ENCODE measurements at places on chromosomes 1 and 21.

DNA sequence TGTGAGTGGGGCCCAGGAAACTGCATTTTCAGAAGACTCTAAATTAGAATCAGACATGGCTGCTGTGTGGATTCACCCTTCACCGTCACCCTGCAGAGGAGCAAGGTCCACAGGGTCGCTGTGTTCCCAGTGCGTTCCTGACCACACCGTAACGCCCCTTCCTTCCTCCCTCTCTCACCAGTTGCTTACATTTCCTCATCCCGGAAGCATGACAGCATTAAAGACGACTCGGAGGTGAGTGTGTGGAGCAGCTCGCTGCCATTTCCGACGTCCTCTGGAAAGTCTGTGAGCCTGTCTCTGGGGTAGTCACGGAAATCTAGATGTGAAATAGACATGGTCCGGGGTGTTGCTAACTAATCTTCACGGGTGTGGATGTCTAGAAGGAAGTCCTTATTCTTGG is 45.9 kb downstream of the FAAP20 start:
- no peak for DNase-seq

GRCh38 chr1:31671561-31672201 is 27.0 kb upstream of the PEF1 start:
- no peak for DNase-seq

DNA sequence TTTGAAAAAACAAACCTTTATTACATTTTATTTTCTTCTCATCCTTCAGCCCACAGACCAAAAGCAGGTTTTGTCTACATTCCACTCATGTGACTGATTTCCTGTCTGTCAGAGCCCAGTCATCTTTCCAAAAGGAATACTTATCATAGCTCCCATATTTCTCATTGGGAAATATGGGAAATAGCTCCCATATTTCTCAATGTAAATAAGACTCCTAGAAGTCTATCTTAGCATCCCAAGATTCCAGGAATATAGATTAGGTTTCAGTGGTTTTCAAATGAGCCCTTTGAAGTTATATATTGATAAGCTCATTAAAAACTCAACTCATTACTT is 19.1 kb upstream of the NRDC start:
- no peak for DNase-seq

DNA sequence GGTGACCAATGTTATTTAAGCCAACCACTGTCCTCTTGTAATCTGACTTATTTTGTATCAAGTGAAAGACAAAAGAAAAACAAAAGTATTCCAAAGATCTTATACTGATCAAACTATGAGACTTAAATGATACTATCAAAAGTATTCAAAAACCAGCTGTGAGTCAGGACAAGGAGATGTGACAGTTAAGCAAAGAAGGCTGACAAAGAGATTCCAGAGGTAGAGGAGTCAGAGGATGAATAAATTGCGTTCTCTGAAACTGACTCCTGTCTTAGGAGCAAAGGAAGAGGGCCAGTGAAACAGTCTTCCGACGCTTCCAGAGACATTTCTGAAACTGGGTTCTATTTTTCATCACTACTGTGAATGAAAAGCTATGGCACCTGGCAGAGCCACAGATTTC is 20.9 kb downstream of the TMEM50B start:
- no peak for DNase-seq

- peak; percentile 88 for DNase-seq
Observed at GRCh38 chr1:93846992-93847810, 31.8 kb downstream of the DNTTIP2 start.

DNA sequence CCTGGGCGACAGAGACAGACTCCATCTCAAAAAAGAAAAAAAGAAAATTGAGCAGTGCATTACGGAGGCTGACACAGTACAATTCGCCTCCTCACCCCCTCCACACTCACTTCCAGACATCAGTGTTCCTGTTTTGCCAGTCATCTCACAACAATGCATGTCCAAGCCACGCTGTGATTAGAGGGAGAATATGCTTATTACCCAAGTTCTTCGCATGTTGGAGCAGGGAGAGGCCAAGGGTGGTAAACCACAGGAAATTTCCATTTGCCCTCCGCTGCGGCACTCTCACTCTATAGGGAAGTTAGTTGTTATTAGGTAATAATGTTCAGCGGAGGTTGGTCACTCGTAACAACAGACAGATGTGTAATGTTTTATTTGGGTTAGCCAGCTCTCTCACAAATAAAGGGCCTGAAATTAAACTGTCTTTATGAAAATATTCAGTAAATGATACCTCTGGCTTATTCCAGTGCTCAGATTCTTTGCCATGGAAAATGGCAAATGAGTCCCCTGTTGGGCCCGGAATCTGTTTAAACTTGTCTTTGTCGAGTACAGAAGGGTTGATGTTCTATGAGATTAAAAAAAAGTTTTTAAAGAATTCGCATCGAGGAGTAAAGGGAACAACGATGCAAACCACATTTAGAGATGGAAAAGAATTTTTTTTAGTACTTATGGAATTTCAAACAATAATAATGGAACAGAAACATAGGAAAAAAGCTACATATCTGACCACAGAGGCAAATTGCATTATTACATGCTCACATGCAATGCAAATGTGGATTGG is 33.1 kb downstream of the KCNJ15 start:
- no peak for DNase-seq

DNA sequence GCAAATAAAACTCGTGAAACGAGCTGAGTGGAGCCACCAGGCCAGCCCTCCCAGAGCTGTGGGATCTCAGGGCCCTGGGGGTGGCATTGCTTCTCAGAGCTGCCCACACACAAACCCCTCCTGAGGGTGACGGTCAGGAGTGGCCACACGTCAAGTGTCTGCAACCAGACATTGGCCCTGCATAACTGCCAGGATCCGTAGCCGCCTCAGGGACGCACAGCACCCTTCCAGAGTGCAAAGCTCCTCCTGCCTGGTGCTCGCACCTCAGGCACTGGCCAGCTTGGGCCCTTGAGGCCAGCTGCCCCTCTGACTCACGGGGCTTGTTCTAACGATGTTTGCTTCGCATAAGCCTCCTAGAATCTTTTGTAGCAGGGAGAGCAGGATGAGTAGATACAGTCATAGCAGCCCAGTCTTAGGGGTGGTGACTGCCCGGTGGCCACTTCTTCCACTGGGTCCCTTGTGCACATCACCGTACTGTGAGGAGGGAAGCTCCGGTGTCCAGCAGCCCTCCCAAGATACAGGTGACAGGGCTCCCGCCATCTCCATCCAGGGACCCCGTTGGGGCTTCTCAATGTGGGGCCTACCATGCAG is 5.0 kb downstream of the WNT3A start:
- no peak for DNase-seq

- DNase-seq = no peak
Observed at GRCh38 chr1:243924188-243924587, 74.1 kb upstream of the AKT3 start.

- DNase-seq = no peak
Observed at GRCh38 chr1:80989455-80989854, 811.3 kb upstream of the ADGRL2 start.

GRCh38 chr1:193406901-193407300 is 220.5 kb upstream of the B3GALT2 start:
- DNase-seq = no peak

- no peak for DNase-seq
Observed at GRCh38 chr1:216518844-216519627, 95.8 kb upstream of the USH2A start.

DNA sequence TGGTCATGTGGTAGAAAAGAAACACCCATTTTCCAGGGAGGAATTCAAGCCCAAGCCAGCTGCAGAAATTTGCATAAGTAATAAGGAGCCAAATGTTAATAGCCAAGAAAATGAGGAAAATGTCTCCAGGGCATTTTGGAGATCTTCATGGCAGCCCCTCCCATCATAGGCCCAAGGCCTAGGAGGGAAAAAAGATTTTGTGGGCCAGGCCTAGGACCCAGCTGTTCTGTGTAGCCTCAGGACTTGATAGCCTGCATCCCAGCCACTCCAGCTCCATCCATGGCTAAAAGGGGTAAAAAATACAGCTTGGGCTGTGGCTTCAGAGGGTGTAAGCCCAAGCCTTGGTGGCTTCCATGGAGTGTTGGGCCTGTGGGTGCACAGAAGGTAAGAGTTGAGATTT is 21.4 kb upstream of the LYPD8 start:
- no peak for DNase-seq

GRCh38 chr21:31644643-31645042 is 14.8 kb upstream of the SOD1 start:
- no peak for DNase-seq

GRCh38 chr1:229022595-229023333 is 248.1 kb upstream of the RAB4A start:
- DNase-seq = peak; percentile 37

DNA sequence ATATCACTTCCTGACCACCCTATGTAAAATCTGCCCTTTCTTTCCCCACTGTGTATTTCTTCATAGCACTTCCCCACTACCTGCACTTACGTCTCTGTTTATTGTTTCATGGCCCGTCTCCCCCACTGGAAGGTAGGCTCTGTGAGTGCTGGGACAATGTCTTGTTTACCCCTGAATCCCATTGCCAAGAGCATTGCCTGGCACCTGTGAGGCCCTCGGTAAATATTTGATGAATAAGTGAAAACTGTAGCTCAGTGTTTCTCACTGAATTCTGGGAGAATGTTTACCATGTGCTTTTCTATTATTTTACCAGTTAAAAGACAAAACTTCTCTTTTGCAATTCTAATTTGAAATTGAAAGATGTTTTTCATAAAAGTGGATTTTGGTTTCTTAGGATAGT is 11.8 kb downstream of the NFASC start:
- no peak for DNase-seq

- DNase-seq = no peak
Observed at GRCh38 chr1:190277107-190277506, 200.6 kb downstream of the BRINP3 start.

- no peak for DNase-seq
Observed at GRCh38 chr21:43744725-43745124, 25.8 kb downstream of the PDXK start.

DNA sequence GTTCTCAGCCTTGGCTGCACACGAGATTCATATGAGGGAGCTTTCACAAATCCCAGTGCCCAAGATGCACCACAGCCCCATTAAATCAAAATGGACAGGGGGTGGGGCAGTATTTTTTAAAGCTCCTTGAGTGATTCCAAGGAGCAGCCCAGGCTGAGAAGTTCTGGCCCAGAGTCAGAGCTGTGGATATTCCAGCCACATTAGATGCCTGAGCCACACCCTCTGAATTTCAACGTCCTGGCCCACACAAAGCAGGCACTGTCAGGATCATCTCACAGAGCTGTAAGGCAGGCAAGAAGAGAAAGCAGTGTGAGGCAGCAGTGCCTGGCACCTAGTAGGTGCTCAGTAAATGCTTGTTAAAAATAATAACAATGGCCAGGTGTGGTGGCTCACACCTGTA is 37.4 kb downstream of the PAX7 start:
- no peak for DNase-seq

GRCh38 chr1:156122086-156122485 is 7.6 kb downstream of the LMNA start:
- DNase-seq = no peak

- DNase-seq = no peak
Observed at GRCh38 chr1:240766831-240767230, 154.9 kb upstream of the GREM2 start.

DNA sequence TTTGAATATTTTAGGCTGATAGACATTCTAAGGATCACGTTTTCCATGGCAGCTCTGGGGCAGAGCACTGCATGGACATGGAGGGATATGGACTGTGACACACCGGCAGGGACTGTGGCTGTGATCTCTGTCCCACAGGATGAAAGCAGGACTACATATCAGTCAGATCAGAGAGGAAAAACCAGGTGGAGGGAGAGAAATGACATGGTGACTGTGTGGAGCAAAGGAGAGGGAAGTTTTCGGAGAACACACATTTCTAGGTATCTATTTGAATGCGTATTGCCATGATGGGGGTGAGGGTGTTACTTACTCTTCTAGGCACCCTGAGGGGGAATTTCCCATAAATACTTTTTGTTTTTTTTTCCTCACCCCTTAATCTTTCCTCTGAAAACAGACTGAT is 3.2 kb upstream of the CD1C start:
- DNase-seq = no peak

DNA sequence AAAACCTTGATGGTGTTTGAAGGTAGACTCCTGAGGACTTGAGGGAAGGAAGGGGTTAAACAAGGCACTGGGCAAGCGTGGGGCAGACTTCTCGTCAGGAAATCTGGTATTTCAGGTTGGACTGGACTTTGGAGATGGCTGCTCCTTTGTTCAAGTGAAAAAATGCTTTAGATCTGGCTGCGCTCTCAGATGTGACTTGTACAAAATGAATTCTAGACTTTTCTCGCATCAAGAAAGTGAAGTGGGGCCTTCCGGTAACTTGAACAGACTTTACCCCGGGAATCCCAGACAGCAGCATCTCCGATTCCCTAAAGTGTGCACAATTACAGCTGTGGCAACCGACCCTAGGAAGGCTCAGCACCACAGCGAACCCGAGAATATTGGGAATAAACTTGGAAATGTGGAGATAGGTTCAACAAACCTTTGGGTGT is 44.3 kb upstream of the ERRFI1 start:
- no peak for DNase-seq

GRCh38 chr1:65424573-65424889 is 4.1 kb downstream of the LEPR start:
- DNase-seq = no peak

- DNase-seq = peak; percentile 16
Observed at GRCh38 chr1:36328713-36329112, 5.3 kb upstream of the EVA1B start.

DNA sequence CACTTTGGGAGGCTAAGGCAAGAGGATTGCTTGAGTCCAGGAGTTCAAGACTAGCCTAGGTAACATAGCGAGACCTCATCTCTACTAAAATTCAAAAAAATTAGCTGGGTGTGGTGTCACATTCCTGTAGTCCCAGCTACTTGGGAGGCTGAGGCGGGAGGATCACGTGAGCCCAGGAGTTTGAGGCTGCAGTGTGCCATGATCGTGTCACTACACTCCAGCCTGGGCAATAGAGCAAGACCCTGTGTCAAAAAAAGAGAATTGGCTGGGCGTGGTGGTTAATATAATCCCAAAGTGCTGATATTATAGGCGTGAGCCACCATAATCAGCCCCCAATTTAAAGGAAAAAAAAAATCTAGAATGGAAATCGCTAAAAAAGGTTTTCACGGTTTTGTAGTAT is 7.0 kb downstream of the MACO1 start:
- no peak for DNase-seq

DNA sequence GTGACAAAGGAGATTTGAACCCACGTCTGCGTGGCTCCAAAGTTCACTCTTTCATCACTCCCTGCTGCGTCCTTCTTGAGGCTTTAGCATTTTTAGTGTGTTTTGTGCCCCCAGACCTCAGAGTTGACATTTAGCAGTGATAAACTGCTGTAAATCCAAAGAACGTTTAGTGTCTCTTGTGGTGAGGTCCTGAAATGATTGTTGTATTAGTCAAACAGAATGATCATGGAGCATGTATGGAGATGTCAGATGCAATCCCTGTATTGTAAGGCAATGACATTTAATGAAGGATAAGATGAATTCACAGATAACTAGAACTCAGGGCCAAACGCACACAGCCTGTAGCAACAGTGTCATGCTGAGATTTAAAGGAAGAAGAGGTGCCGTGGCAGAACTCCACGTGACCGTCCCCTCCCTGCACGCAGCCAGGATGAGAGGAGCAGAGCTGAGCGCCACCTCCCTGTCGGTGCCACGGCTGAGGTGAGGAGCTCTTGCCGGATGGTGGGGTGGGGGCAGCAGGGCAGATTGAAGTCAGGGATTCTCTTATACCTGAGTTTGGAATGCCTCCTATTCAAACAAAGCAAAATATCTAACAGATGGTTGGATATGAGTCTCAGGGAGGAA is 30.1 kb downstream of the NTPCR start:
- no peak for DNase-seq

GRCh38 chr1:22177354-22178003 is 34.6 kb upstream of the WNT4 start:
- no peak for DNase-seq
